Pulmonary artery endothelial cell (primary cell): ENCODE measurements at places on chromosomes 11 and 22. TPM values are rescaled to one million over a fixed set of nuclear protein-coding genes. Genes with fewer than 3 reads are reported as not detected.

SYCE3 gene
- not detected in 2 replicates for total RNA-seq

DNAJB7 gene
- not detected in 2 replicates for total RNA-seq

GRCh38 chr11:109424901-109425300, 2.9 kb downstream of the C11orf87 start:
- no peak for DNase-seq

DNA sequence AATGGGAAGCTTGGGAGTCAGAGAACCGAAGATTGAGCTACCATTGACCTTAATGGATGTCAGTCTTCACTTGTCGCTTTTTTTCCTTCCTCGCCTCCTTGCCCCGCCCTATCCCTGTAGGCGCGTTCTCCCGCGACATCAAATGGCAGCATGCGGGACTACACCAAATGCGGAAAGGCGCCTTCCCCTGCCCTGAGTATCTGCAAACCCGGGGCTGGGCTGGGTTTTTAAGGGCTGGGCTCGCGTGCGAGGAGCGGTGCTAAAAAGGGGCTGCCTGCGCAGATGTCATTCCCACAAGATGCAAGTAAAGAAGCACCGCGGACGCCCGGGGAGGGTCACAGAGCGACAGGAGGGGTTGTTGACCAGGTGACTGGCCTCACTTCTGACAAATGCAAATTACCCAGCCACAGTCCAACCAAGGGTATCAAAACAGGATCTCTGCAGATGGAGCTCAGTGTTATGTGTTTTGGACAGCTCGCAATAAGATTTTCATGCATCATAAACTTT, 4.7 kb upstream of the FAM111B start:
- no peak for DNase-seq

DNA sequence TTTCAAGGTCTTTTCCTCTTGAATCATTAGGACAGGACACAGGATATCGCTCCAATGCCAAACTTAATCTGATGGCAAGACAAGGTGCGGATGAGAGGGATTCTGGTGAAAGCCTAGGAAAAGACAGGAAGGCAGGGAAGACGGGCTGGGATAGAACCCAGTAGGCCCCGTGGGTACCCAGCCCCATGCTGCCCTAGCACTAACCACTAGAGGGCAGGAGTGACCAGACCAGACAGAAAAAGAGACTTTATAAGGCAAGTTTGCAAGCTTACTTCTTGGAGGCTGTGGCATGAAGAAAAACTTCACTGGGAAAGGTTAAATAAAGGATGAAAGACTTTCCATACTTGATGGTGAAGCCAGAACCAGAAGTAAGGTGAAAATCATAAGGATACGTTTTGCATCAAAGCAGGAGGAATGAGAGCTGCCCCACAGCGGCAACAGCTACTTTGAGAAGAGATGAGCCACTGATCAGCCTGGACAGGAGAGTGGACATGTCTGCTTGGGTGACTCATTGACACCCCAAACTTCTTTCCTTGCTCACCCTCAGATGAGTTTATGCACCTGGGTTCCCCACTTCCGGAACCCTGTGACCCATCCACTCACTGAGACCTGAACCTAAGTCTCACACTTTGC, 39.8 kb downstream of the SYN3 start:
- DNase-seq = no peak

DNA sequence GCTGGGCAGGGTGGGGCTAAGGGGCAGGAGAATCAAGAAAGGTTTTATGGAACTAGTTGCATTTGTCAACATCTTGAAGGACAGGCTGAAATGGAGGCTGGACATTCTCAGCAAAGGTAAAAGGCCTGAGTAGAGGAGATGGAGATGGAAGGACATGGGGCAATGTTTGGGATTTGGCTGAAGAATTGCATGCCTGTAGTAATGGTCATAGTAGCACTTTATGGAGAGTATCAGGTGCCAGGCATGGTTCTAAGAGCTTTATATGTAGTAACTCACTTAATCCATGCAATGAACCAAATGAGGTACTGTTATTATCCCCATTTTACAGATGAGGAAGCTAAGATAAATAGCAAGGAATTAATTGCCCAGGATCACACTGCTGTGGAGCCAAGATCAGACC, 23.9 kb downstream of the BMAL1 start:
- DNase-seq = no peak

- DNase-seq = no peak
Measured at GRCh38 chr22:48302657-48303368, 1524.9 kb downstream of the BRD1 start.

- DNase-seq = no peak
Measured at GRCh38 chr11:69354545-69354897, 60.6 kb downstream of the MYEOV start.

DNA sequence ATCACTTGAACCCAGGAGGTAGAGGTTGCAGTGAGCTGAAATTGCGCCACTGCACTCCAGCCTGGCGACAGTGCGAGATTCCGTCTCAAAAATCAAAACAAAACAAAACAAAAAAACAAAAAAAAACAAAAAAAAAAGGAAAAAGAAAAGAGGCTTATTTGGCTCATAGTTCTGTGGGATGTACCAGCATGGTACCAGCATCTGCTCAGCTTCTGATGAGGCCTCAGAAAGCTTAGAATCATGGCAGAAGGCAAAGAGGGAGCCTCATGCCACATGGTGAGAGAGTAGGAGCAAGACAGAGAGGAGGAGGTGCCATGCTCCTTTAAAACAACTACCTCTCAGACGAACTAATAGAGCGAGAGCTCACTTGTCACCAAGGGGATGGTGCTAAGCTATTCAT, 10.6 kb upstream of the PTS start:
- DNase-seq = no peak

DNA sequence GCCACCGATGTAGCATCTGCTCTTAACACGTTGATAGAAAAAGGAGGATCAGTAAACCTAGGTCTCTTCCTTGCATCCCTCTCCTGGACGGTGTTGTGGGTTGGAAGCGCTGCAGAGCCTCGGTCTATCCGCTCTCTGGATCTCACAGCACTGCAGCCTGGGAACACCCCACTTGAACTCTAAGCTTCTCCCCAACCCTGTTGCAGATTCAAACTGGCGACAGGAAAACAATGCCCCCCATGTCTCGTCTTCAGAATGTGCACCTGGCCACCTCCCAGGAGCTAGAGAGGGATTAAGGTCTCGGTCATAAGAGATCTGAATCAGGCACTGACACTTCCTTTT, 454 bp downstream of the TMEM218 start:
- no peak for DNase-seq

TH gene
- not detected in 2 replicates for total RNA-seq

GRCh38 chr11:127651175-127651887, 650.8 kb upstream of the KIRREL3 start:
- no peak for DNase-seq

DNA sequence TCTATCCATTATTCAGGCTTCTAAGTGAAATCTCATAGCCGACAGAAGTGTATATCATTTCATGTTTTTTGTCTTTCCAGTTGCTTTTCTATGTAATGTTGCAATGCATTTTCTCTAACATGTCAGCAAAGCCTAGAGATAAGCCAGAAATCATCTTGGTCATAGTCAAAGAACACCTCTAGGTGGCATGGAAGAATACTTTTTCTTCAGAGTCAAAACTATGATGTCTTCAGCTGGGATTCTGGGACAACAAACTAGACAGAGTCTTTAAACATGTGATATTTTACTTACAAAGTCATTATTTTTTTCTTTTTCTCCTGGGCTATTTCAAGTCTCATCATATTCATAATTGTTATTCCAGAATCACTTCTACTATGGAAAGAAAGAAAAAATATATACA, 4.4 kb downstream of the GAS2 start:
- DNase-seq = no peak

DNA sequence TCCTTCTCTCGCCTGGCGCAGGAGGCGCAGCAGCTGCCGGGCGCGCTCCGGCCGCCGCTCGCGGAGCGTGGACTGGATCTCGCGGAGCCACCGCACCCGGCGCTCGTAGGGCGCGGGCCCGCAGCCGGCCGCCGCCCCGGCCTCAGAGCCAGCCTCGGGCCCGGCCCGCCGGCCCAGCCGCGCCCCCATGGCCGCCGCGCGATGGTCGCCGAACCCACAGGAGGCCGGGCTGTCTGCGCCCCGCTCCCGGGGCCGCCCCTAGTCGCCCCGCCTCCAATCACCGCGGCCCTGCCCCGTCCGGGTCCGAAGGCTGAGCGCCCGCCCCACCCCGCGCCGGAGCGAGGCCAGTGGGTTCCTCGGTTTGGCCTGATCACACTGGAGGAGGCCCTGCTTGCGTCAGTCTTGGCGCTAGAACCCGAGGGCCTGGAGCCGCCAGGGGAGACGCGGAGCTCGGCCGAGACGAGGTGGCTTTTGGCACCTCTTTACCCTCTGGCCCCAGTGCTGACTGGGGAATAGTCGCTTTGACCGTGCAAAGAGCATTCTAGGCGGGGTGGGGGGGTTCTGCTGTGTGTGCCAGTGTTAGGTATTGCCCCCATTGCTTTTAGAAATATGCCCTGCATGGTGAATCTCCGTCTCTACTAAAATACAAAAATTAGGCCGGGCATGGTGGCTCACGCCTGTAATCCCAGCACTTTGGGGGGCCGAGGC, at the start of gene LRRC75B:
Gene LRRC75B, minus strand, starts transcription at position 223 of the 708 bp plus-strand sequence. Its CDS starts 34 bp downstream, at position 189.
- peak; percentile 29 for DNase-seq
